ENCODE measurements at places on chromosomes 6 and 20. TPM values are rescaled to one million over a fixed set of nuclear protein-coding genes. Genes with fewer than 3 reads are reported as not detected.

- no peak for DNase-seq
- no peak overlapping the region for H3K27ac ChIP-seq
- H3K27me3 ChIP-seq, result peaks cover 6% of the 10 kb centered on the region
- H3K4me3 ChIP-seq, result no peak overlapping the region
Measured at GRCh38 chr20:40961686-40962640, 66.7 kb upstream of the TOP1 start.

DNA sequence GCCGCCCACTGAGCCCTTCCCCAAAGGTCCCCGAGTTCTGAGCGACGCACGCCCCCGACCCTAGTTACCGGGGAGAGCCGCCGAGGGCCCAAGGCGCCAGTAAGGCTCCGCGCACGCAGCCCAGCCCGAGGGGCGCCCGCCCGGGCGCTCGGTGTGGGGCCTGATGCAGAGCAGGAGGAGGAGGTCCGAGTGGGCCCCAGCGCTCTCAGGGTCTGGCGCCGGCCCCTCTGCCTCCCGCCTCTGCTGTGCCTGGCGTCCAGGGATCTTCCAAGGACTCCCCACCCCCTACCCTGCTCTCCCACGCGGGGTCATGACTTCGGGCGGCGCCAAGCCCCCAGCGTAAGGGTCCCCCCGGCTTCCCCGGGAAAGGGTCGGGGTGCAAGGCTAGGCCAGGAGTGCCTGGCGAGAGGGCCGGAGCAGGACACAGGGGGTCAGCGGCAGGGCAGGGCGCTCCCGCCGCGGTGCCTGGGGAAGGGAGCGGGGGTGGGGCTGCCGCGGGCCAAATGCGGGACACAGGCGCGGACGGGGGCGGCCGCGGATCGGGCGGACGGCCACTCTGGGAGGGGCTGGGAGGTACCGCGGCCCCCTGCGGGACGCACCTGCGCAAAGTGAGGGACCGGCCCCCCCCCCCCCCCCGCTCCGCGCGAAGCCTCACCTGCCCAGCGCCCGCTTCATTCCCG, 637 bp downstream of the ABHD12 start:
- H3K36me3 ChIP-seq, result no peaks in the 10 kb centered on the region
- H3K4me1 ChIP-seq, result peaks cover 14% of the 10 kb centered on the region
- peak overlapping the region; percentile 69 for H3K27ac ChIP-seq
- no peaks in the 10 kb centered on the region for H3K27me3 ChIP-seq

HSPA1L gene
- total RNA-seq, result 3.4 TPM

TAAR9 gene
- not detected for total RNA-seq

DNA sequence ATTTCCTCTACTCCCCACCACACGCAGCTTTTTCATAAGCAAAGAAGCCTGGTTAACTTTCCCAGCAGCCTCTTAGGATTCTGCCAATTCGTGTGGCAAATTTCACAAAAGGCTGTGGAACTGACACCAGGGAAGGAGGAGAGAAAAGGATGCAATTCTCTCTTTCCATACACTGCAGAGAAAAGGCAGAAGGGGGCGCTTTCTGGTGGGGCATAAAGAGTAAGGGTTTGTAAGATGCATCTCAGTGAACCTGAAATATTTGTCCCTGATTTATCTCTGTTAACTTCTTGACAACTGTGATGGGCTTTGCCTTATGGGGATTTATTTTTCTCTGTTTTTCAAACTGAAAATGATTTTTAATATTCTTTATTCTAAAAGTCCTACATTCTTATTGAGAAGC, 45.5 kb upstream of the GLP1R start:
- H3K27ac ChIP-seq, result no peak overlapping the region
- H3K4me3 ChIP-seq, result no peak overlapping the region
- H3K4me1 ChIP-seq, result no peaks in the 10 kb centered on the region
- H3K36me3 ChIP-seq, result peaks cover 2% of the 10 kb centered on the region

CALHM6 gene
- 3.2 TPM for total RNA-seq

SLC32A1 gene
- not detected for total RNA-seq

GRCh38 chr20:61055180-61056010, 196.7 kb upstream of the CDH4 start:
- H3K27ac ChIP-seq, result no peak overlapping the region
- H3K36me3 ChIP-seq, result no peaks in the 10 kb centered on the region
- peaks cover 9% of the 10 kb centered on the region for H3K27me3 ChIP-seq
- H3K4me3 ChIP-seq, result no peak overlapping the region
- no peaks in the 10 kb centered on the region for H3K4me1 ChIP-seq

DNA sequence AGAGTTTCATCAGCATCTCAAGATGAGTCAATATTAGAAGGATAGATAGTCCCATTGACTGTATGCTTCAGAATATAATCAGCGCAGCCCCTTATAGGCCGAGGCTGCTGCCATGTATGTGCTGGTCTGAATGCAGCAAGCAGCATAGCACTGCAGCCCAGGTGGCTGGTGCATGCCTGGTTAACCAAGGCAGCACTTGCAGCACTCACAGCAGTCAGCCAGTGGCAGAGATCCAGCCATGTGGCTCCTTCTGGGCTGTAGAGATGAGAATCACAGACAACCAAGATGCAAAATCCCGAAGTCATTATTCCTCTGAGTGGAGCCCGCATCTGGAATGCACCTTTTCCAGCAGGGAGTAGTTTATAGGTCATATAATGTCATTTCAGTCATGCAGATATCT, 251.9 kb downstream of the UST start:
- no peak overlapping the region for H3K4me3 ChIP-seq
- peaks cover 12% of the 10 kb centered on the region for H3K4me1 ChIP-seq
- no peak overlapping the region for H3K27ac ChIP-seq

FOXS1 gene
- not detected for total RNA-seq

PPP1R14C gene
- not detected for total RNA-seq

DNA sequence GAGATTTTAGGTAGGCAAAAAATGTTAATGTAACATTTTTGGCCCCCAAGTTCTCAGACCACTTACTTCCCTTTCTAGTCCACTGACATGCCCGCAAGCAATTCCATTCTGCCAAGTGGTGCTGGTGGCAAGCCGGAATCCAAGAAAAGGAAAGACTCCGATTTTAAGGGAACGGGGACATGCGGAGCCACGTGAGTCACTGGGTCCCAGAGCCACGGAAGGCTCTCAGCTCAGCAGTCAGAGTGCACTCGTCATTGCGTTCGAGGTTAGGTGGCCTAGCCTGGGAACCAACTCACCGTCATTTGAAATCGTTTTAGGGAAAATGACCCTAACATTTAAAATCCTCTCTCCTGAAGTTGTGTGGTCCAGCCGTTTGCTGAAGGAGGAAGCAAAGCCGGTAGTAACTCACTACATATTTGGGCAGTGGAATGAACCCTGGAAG, 711 bp upstream of the SIRT5 start:
- DNase-seq, result no peak
- H3K27ac ChIP-seq, result peak overlapping the region; percentile 95
- no peaks in the 10 kb centered on the region for H3K36me3 ChIP-seq
- peak overlapping the region; percentile 77 for H3K4me3 ChIP-seq

GRCh38 chr20:17622851-17623508, 53.1 kb downstream of the DSTN start:
- H3K36me3 ChIP-seq, result peaks cover 2% of the 10 kb centered on the region
- no peaks in the 10 kb centered on the region for H3K27me3 ChIP-seq
- no peak overlapping the region for H3K4me3 ChIP-seq
- no peak overlapping the region for H3K27ac ChIP-seq
- peaks cover 2% of the 10 kb centered on the region for H3K4me1 ChIP-seq
- DNase-seq, result peak; percentile 1

- H3K4me1 ChIP-seq, result no peaks in the 10 kb centered on the region
- H3K27me3 ChIP-seq, result peaks cover 6% of the 10 kb centered on the region
- H3K36me3 ChIP-seq, result no peaks in the 10 kb centered on the region
- H3K27ac ChIP-seq, result no peak overlapping the region
- no peak for DNase-seq
- no peak overlapping the region for H3K4me3 ChIP-seq
Measured at GRCh38 chr20:40293740-40294139, 395.3 kb downstream of the MAFB start.

DNA sequence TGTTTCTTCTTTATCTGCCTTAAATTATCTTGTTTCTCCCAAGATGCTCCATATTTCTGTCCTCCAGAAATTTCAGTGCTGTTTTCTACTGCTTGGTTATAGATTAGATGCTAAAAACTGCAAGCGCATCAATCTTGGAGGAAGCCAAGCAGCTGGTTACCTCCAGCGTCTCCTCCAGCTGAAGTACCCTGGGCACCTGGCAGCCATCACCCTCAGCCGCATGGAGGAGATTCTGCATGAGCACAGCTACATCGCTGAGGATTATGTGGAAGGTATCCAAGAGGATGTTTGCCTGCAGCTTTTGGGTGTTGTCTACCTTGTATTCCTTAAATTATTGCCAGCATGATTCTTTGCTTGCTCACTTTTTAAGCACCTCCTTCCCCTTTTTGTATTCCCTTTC, 3.8 kb downstream of the ACTR5 start:
- peaks cover 7% of the 10 kb centered on the region for H3K36me3 ChIP-seq
- H3K27ac ChIP-seq, result no peak overlapping the region
- no peak for DNase-seq
- peaks cover 23% of the 10 kb centered on the region for H3K4me1 ChIP-seq

- H3K27ac ChIP-seq, result no peak overlapping the region
- peaks cover 6% of the 10 kb centered on the region for H3K27me3 ChIP-seq
- H3K4me3 ChIP-seq, result no peak overlapping the region
- no peaks in the 10 kb centered on the region for H3K36me3 ChIP-seq
Measured at GRCh38 chr6:39920157-39920556, 14.1 kb downstream of the MOCS1 start.

- H3K4me3 ChIP-seq, result no peak overlapping the region
- H3K27ac ChIP-seq, result no peak overlapping the region
- H3K4me1 ChIP-seq, result no peaks in the 10 kb centered on the region
- no peaks in the 10 kb centered on the region for H3K36me3 ChIP-seq
- no peak for DNase-seq
Measured at GRCh38 chr6:82022614-82023129, 224.9 kb downstream of the IBTK start.

DNA sequence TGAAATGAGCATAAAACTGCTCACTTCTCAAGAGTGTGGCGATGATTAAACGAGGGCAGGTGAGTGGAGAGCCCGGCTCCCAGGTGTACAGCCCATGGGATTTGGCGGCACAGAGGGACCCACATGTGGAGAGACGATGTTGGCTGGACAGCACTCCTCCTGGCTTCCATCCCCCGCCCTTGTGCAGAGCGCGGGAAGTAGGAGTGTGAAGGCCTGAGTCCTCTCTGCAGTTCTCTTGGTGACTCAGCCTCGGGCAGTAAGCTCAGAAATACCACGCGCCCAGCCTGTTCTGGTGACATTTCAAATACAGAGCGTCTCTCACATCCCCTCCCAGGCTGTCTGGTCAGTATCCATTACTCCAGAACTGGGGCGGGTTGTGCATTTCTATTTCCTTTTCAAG, 94.2 kb upstream of the SRSF6 start:
- H3K36me3 ChIP-seq, result peaks cover 5% of the 10 kb centered on the region
- H3K4me3 ChIP-seq, result no peak overlapping the region
- H3K27me3 ChIP-seq, result peaks cover 50% of the 10 kb centered on the region
- peaks cover 3% of the 10 kb centered on the region for H3K4me1 ChIP-seq
- no peak for DNase-seq

- peak overlapping the region; percentile 83 for H3K27ac ChIP-seq
- H3K27me3 ChIP-seq, result no peaks in the 10 kb centered on the region
- peaks cover 42% of the 10 kb centered on the region for H3K4me1 ChIP-seq
- no peak overlapping the region for H3K4me3 ChIP-seq
- no peak for DNase-seq
Measured at GRCh38 chr20:35502352-35502751, 27.1 kb downstream of the C20orf173 start.

BPIFB2 gene
- total RNA-seq, result not detected

DNA sequence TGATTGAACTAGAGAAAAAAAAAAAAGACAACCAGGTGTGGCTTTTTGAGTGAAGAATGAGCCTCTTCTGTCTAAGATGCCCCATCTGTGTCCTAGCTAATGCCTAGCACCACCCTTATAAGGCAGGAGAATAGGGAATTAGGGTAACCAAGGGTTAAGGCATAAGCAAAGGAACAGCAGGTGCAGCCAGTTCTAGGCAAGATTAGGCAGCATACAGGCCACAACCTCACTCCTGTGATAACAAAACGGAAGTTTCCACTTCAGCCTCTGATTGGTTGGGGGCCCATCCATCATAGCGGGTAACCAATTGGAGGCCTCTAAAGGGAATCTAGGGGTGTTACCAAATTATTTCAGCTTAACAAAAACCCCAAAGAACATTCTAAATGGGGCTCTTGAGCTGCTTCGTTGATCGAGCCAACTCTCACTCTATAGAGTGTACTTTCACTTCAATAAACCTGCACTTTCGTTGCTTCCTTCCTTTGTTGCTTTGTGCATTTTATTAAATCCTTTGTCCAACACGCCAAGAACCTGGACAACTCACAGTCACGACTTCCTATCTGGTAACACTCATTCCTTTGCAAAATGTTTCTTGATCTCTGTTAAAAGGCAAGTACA, 61.9 kb upstream of the TAGAP start:
- H3K36me3 ChIP-seq, result no peaks in the 10 kb centered on the region
- no peaks in the 10 kb centered on the region for H3K27me3 ChIP-seq
- H3K27ac ChIP-seq, result peak overlapping the region; percentile 97
- peak overlapping the region; percentile 85 for H3K4me3 ChIP-seq
- DNase-seq, result peak; percentile 79
- H3K4me1 ChIP-seq, result peaks cover 61% of the 10 kb centered on the region

ANGPT4 gene
- total RNA-seq, result not detected

TINAG gene
- total RNA-seq, result not detected

DNA sequence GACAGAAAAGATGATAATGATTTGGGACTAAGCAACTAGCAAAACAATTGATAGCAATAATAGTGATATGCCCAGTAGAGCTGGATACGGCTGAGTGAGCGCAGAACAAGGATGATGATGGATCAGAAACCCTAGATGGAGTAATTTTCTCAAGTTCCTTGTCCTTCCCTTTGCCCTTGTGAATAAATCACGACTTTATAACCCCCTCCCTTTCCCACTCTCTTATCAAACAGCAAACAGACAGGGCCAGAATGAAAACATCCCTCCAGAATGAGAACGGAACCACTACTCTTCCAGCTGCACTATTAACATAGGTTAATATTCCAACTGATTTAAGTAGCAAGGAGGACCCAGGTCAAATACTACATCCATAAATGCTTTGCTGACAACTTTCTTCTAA, 1.3 kb upstream of the MTFR2 start:
- H3K27me3 ChIP-seq, result no peaks in the 10 kb centered on the region
- H3K27ac ChIP-seq, result peak overlapping the region; percentile 96
- no peak for DNase-seq
- H3K4me3 ChIP-seq, result peak overlapping the region; percentile 100

DNA sequence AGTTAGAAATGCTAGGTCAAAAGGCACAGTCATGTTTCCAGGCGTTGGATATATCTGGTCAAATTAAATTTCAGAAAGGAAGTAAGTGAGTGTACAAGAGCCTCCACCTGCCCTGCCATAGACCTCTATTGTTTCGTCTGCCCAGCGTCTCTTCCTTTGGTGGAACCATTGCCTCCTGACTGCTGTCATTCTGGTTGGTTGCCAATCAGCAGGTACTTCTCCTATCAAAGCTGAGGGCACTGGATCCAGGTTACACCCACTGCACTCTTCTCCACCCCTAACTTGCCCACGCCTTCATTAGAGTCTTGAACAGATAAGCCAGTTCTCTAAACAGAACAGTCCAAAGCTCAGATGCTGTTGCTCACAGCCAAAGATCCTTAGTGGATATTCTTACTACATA, 2.6 kb upstream of the WFDC5 start:
- H3K4me1 ChIP-seq, result peaks cover 9% of the 10 kb centered on the region
- DNase-seq, result no peak
- H3K4me3 ChIP-seq, result no peak overlapping the region
- H3K27me3 ChIP-seq, result peaks cover 27% of the 10 kb centered on the region
- no peak overlapping the region for H3K27ac ChIP-seq
- peaks cover 2% of the 10 kb centered on the region for H3K36me3 ChIP-seq
